ENCODE measurements at places on chromosomes 1 and 21. TPM values are rescaled to one million over a fixed set of nuclear protein-coding genes. Genes with fewer than 3 reads are reported as not detected.

The GBP6 gene
- total RNA-seq: not detected

GRCh38 chr1:187563191-187563590, 734.4 kb downstream of the PLA2G4A start:
- no peaks in the 10 kb centered on the region for H3K36me3 ChIP-seq
- H3K4me1 ChIP-seq: no peaks in the 10 kb centered on the region
- no peaks in the 10 kb centered on the region for H3K27me3 ChIP-seq
- no peak overlapping the region for H3K4me3 ChIP-seq
- DNase-seq: no peak

GRCh38 chr21:26227130-26227529, 56.6 kb upstream of the APP start:
- H3K36me3 ChIP-seq: no peaks in the 10 kb centered on the region
- no peaks in the 10 kb centered on the region for H3K27me3 ChIP-seq
- DNase-seq: no peak
- H3K27ac ChIP-seq: no peak overlapping the region
- H3K4me1 ChIP-seq: peaks cover 4% of the 10 kb centered on the region
- H3K4me3 ChIP-seq: no peak overlapping the region

GRCh38 chr1:14138135-14138506, 438.1 kb downstream of the PRDM2 start:
- peaks cover 13% of the 10 kb centered on the region for H3K27me3 ChIP-seq
- H3K4me1 ChIP-seq: no peaks in the 10 kb centered on the region
- no peaks in the 10 kb centered on the region for H3K36me3 ChIP-seq
- no peak overlapping the region for H3K27ac ChIP-seq

The AUNIP gene
- 28.9 TPM for total RNA-seq

The HSPB7 gene
- 83.9 TPM for total RNA-seq

GRCh38 chr1:210342986-210343780, 14.5 kb downstream of the HHAT start:
- no peak overlapping the region for H3K27ac ChIP-seq
- H3K4me3 ChIP-seq: peak overlapping the region; percentile 12
- H3K4me1 ChIP-seq: no peaks in the 10 kb centered on the region
- no peak for DNase-seq
- H3K36me3 ChIP-seq: no peaks in the 10 kb centered on the region

The SPRTN gene
- 22.5 TPM for total RNA-seq

DNA sequence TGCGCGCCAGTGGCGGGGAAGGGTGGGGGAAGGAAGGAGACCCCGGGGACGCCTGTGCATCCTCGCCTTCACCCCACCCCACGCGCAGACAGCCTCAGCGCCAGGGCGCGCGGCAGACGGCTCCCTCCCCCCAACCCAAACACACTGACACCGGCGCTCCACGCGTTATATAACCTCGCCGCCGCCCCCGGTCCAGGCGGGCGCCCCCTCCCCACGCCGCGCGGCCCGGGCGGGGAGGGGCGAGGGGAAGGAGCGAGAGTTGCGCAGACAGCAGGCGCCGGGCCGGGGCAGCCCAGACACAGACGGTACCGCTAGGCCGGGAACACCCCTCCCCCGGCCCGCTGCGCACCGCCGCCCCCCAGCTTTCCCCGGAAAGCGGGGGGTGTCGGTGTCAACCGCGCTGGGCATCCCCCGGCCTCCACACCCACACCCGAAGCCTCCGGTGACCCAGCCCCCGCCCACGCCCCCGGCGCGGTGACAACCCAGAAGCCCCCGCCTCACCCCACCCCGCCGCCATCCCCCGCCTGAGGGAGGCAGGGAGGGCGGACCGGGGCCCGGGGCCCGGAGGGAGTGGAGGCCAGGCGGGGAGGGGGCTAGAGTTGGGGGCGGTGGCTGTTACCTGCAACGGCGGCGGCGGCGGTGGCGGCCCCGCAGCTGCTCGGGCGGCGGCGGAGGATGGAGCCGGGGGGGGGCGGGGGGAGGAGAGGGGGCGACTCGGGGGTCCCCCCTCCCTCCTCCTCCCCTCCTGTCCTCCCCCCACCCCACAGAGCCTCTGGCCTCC, 432 bp downstream of the AKT3 start:
- peak overlapping the region; percentile 69 for H3K4me3 ChIP-seq
- DNase-seq: peak; percentile 50
- peaks cover 2% of the 10 kb centered on the region for H3K4me1 ChIP-seq
- no peaks in the 10 kb centered on the region for H3K36me3 ChIP-seq
- H3K27ac ChIP-seq: peak overlapping the region; percentile 71
- no peaks in the 10 kb centered on the region for H3K27me3 ChIP-seq
